ENCODE measurements at places on chromosomes 11 and 22.

- DNase-seq: no peak
These were observed 38.1 kb upstream of the ADA2 start for GRCh38 chr22:17257121-17258001.

GRCh38 chr11:104830080-104830479 lies 68.2 kb downstream of the CASP12 start:
- DNase-seq: no peak

DNA sequence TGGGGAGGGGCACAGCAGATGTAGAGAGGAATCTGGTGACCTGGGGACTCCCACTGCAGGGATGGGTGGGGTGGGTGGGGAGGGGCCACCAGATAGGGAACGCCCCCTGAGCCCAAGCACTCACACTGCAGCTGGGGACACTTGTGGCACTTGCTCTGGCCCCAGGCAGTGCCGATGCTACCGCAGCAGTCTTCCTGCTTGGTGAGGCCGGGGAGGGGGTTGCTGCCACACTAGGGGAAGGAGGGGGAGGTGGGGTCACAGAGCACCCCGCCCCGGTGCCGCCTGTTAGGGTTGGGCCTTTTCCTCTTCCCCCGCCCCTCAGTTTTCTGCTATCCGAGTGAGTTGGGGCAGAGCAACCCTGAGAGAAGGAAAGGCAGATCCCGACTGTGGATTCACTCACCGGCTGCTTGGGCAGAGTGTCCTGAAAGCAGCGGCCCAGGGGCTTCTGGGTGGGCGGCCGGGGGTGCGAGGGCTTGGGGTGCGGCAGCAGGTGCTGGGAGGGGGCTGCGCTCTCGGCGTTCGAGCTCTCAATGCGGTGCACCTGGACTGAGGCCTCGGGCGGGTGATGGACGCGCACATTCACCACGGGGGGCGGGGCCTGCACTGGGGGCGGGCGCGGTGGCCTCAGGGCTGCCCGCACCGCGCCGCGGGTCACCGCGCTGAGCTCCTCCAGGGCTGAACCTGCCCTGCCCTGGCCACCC lies 4.7 kb downstream of the LTBP3 start:
- peak; percentile 53 for DNase-seq

DNA sequence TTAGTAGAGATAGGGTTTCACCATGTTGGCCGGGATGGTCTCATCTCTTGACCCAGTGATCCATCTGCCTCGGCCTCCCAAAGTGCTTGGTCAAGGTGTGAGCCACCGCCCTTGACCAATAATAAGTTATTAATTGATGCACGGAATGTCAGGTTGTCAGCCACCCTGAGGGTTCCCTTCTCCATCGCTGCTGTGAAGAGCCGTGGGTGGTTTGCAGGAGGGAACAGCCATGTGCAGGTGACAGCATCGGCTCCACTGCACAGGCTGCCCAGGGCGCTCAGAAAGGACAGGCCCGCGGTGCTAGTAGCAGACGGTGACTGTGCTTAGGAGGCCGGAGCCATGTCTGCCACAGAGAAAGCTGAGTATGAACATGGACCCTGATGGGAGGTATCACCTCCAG lies 814.0 kb downstream of the BRD1 start:
- no peak for DNase-seq

DNA sequence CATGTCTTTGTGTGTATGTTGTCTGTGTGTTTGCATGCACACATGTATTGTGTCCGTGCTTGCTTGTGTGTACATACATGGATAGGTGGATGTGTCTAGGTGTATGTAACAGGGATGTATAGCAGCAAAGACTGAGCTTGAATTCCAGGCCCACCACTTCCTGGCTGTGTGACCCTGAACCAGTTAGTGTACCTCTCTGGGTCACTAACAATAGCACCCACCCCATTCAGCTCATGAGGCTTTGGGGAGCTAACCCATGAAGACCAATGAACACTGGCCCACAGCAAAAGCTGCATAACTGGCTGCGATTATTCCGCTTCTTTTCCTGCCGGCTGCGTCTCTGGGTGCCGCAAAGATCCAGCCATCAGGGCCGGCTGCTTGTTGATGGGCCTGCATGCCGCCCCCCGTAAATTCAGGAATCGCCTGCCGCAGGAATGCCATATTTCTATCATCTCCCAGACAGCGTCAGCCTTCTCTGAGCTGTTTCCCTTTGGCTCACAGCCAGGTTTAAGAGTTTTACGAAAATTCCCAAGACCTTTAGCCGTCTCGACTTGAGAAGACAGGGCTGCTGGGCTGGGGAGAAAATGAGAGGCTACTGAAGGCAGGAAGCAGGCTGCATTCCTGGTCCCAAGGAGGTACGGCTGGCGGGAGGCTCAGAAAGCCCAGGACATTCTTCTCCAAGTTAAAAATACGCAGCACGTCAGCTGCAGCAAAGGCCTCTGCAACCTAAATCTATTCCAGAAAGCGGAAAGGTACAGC lies 224.6 kb downstream of the MN1 start:
- DNase-seq: no peak

GRCh38 chr11:59429924-59430516 lies 3.8 kb upstream of the OR5A2 start:
- no peak for DNase-seq

GRCh38 chr11:113952070-113952469 lies 22.8 kb upstream of the HTR3A start:
- no peak for DNase-seq

GRCh38 chr22:41638124-41638523 lies 17.0 kb downstream of the XRCC6 start:
- no peak for DNase-seq

- DNase-seq: no peak
These were observed at the start of gene SPATA19 for GRCh38 chr11:133845413-133845812. Gene SPATA19, minus strand, starts transcription at chr11:133845513. Its CDS starts 67 bp downstream, at chr11:133845446.

DNA sequence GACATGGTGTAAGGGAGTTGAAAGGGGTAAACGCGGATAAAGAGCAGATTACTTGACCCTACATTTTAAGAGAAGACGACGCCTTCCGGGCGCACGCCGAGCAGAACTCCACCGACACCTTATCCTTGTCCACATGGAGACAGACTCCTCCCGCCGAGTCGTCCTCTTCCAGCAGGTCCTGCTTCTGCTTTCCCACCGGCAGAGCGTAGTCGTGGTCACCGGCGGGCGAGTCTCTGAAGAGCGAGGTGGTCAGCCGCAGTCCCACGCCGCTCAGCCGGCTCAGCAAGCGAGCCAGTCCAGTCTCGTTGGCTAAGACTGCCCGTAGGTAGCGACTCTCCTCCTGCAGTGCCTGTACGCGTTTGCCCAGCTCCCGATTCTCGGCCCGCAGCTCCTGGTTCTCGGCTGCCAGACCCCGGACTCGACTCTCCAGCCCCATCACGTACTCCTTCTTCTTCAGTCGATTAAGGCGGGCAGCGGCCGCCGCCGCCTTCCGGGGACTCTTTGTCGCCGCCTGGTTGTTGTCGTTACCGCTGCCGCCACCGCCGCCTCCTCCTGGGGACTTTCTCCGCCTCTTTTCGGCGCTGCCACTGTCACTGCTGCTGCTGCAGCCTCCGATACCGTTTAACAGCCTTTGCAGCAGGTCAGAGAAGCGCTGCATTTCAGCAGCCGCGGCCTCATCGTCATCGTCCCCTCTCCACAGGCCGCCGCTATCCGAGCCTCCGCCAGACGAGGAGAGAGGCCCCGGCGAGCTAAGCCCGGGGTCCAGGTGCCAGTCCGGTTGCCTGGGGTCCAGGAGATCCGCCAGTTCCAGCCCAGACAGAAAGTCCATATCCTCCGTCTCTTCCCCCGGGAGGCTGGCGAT lies 945 bp downstream of the CREBZF start:
- DNase-seq: peak; percentile 78

DNA sequence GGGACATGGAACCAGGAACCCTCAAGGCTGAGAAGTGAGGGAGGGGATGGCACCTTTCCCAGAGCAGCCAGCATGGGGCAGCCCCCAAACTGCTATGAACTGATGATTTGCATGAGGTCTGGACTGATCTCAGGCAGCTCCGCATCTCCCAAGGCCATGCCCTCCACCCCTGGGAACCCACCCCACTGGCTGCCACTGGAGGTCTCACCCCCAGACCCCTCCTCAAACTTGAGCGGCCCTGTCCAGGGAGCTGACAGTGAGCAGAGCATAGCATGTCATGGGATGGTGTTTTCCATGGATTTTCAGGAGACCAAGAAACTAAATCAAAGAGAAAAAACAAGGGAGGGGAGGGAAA lies 46.8 kb downstream of the NRXN2 start:
- no peak for DNase-seq

- DNase-seq: no peak
These were observed 32.1 kb downstream of the SMC1B start for GRCh38 chr22:45381348-45381747.

DNA sequence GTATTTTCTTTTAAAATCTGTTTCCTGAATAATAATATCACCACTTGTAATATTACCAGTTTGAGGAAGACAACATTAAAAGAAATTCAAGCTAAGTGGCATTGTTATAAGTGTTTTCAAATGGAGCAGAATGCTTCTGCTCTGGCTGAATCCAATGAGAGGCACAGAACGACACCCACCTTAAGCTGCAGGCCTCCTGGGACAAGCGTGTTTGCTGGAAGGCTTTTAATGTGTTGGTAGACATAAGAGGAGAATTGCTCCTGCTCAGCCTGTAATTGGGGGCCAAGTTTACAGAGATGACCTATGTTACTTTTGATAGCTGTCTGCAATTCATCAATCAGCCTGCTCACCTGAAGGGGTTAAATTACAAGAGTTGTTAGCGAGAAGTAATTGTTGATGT lies 242.2 kb downstream of the DCDC1 start:
- no peak for DNase-seq

DNA sequence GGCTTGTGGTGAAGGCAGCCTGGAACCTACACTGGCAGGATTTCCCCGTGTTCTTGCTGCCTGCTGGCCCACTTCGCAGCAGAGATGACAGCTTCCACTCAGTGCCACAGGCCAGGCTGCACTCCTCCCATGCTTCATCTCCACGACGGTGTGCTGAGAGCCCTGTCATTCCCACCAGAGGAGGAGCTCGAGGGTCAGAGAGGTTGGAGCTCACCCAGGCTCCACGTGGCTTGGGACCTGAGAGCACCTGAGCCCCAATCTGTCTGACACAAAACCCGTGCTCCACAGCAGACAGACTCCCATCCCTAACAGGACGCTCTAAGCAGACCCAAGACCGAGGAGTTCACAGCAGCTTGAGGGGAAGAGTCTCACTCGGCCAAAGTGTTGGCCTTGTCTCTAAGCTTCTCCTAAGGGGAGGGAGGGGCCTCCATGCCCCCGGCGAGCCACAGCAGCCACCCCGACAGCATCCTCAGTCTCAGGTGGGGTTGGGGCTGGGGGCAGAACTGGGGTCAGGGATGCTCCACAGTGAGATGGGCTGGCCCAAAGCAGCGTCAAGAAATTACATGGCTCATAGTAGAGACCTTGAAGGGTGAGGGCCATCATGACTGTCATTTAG lies 10.7 kb downstream of the LRFN4 start:
- DNase-seq: no peak

DNA sequence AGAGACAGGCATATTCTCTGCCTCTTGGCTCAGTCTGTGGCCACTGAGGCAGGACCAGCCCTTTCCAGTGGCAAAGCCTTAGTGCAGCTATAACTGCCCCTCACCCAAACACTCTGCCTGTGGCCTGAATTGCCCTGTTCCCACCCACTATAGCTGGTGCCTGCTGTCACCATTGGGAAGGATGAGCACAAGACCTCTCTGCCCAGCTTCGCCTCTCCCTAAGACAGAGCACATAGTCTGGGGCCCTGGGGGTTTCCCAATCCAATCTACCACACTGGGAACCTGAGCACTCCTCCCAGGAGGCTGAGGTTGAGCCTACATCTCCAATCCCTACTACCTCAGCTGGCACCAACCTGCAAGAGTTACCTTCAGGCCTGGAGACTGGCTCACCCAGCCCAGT lies 670.4 kb downstream of the JRKL start:
- no peak for DNase-seq
